ENCODE measurements at places on chromosomes 3 and 15.

GRCh38 chr3:126358038-126358815 lies 1.0 kb upstream of the KLF15 start:
- peak; percentile 34 for DNase-seq

DNA sequence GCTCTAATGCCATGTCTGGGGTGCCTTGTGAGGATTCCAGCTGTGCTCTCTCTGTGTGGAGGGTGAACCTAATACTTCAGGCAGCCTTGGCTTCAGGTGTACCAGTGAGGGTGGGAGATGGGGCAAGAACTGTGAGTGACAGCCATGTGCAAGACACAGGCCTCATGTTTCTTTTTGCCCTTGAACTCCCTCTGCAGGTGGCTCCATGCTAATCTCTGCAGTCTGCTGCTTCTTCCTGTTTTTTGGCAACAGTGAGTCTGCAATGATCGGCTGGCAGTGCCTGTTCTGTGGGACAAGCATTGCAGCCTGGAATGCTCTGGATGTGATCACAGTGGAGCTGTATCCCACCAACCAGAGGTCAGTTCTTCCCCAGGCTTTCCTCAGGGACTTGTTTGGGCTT lies 189.3 kb downstream of the SV2B start:
- DNase-seq = no peak

GRCh38 chr3:37594873-37595783 lies 266.6 kb upstream of the CTDSPL start:
- peak; percentile 37 for DNase-seq

DNA sequence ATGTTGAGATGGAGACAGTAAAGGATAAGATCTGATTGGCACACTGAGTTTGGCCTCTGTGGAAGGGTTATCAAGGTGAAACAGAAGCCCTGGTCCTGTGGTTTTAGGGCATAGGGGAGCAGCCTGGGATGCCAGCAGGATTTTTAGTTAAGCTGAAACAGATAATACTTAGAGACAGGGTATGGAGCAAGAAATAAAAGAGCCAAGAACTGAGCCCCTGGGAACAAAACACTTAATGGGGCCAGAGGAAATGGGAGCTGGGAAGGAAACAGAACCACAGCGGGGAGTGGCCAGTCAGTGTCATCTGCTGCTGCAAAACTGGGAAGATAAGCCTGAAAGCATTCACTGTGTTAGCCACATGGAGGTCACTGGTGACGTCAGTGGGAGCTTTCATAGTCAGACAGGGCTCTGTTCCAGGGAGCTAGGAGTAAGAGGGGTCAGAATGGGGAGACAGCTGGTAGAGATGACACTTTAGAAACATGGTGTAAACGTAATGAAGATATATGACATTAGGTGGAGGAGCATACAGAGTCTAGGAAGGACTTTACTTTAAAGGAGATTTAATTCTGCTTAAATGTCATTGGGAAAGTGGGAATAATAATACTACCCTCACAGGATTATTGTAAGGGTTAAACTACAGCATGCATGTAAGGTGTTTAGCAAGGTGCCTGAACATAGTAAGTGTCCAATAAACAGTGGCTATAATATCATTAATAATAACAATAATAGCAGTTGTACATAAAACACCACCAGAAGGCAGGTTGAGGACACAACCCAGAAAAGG lies 172.7 kb upstream of the CTNNB1 start:
- DNase-seq = no peak

- DNase-seq = no peak
Measured at GRCh38 chr15:48954538-48954937, 9.2 kb downstream of the SHC4 start.

- DNase-seq = peak; percentile 26
Measured at GRCh38 chr15:39127925-39128617, 452.8 kb upstream of the THBS1 start.

- no peak for DNase-seq
Measured at GRCh38 chr3:9196020-9196419, 53.4 kb downstream of the SRGAP3 start.

- DNase-seq = no peak
Measured at GRCh38 chr15:43525131-43525530, 7.7 kb downstream of the MAP1A start.

DNA sequence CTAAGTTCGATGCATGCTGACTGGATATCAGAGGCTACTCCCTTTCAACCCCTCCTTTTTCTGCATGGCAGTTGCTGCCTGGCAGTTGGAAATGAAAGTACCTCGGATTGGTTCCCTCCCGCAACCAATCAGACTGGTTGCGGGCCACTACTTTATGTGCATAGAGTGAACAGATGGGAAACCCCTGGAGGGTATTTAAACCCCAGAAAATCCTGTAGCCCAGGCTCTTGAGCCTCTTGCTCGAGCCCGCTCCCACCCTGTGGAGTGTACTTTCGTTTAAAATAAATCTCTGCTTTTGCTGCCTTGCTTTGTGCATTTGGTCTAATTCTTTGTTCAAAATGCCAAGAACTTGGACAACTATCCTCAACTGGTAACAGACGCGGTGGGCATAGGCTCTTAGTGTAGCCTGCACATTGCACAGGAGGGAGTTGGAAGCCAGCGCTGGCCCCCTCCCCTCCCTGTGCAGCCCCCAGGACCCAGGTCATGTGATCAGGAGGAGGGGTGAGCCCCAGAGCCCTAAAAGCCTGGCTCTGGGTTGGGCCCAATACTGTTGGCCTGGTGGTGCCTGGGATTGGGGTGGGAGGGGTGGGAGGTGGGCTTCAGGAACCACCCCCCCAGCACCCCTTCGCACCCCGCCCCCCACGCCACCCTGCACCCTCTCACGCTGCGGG lies 26.8 kb downstream of the RHCG start:
- peak; percentile 11 for DNase-seq

GRCh38 chr15:96272427-96272826 lies 58.1 kb upstream of the NR2F2 start:
- no peak for DNase-seq

GRCh38 chr15:27045796-27046195 lies 74.8 kb downstream of the GABRG3 start:
- DNase-seq = peak; percentile 12

- DNase-seq = no peak
Measured at GRCh38 chr3:61946570-61947324, 385.4 kb downstream of the PTPRG start.

- DNase-seq = no peak
Measured at GRCh38 chr3:100352296-100353231, 18.0 kb downstream of the NIT2 start.

DNA sequence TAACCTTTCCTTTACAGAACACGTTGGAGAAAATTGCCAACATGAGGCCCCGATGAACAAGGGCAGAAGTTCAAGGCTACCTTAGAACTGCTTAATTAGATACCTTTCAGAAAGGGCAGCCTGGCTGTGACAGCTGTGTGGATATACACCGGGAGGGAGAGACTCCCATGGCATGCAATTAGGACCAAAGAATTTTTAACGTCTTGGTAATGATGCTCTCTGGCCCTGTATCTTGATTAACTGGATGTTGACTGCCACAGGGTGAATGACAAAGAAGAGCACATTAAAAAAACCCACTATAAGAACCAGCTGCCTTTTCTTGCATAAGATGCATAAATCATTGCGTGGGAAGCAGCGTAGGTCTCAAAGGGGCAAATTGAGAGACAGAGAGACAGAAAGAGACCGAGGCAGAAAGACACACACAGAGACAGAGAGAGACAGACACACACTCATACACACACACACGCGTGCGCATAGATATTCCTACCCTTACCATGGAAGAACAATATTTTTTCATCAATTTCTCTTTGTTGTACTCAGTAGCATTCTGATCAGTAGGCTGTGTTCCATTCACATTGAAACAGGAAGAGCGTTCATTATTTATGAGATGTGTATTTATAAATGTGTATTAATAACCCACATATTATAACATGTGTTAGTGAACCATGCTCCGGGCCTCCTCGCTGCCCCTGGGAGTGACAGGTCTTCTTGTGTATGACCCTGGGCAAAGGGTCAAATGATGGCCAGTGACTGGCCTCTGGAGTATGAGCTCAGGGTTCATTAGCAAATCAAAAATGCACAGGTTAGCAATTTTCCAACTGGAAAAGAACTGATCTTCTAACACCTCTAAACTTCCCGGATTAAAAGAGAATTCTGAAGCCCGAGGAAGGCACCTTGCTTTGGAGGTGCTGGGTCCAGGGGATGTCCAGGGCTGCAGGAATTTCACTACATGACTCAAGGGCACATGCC lies 118.8 kb downstream of the NSMCE3 start:
- no peak for DNase-seq

DNA sequence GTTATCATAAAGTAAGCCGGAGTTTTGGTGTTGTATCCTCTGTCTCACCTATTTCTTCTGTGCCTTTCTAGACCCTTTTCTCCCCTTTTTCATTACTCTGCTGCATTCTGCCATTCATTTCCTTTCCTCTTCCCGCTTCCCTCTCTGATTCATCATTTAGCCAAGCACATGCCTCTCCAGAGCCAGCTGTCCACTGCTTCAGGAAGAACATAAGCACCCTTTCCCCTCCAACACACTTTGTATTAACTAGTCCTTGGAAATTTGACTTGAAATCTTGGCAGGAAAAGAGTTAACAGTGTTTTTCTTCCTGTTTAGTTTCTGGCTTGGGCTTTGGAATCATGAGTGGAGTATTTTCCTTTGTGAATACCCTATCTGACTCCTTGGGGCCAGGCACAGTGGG lies 9.7 kb downstream of the APH1B start:
- DNase-seq = no peak

DNA sequence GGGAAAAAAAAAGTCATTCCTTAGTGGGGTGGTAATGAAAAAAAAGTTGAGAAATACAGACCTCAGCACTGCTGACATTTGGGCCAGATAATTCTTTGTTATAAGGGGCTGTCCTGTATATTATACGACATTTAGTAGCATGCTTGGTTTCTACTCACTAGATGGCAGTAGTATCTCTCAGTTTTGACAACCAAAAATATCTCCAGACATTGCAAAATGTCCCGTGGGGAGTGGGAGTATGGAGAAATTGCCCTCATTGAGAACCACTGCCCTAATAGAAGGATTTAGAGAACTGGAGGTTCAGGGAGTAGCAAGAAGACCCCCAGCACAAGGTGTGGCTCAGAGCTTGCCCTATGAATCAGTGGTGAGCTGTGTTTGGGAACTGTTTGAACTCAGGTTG lies 28.6 kb upstream of the TEX264 start:
- no peak for DNase-seq

DNA sequence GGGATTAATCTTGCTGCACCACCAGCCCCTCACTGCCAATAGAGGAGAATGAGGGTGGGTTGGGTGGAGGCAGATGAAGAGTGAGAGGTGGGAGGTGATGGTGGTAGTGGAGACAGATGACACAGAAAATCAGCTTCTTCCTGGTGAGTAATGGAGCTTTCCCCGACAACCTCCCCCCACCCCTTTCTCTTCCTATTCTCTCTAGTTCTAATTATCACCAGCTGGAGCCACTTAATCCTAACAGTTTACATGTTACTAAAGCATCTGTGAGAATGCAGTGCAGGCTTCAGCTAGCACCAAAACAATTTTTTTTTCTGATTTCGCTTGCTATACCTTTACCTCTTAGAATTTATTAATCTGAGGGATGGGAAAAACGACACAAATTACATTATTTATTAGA lies 116.1 kb upstream of the DNAJC19 start:
- no peak for DNase-seq

DNA sequence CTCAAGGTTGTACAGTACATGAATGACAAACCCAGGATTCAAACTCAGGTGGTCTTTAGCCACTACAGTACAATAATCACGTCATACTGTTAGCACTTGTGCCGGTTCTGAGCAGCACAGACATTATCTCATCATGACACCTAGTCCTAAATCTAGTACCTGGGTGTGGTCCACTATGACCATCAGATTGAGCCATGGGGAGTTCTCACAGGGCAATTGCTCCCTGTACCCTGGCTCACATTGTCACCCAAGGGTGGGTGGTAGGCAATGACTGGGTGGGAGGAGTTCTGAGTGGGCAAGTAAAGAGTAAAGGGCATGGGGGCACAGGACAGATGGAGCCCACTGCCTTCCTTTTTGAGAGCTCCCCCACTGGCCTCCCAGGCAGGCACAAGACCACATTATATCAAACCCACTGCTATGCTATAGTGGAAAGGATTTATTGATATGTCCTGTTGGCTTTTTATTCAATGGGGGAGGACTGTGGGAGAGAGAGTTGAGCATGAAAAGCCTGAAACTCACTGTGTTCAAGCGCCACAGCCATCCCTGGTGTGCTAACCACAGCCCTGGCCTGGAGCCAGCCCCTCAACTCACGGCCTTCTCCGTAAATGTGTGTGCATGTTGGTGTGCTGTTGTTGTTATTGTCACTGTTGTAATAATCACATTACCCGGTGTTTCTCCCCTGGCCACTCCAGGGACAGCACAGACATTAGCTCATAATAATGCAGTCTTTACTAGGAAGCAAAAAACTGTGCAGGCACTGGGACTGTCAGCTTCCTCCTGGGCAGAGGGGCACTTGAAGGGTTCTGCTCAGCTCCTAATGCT lies 27.3 kb downstream of the ADCY5 start:
- no peak for DNase-seq

DNA sequence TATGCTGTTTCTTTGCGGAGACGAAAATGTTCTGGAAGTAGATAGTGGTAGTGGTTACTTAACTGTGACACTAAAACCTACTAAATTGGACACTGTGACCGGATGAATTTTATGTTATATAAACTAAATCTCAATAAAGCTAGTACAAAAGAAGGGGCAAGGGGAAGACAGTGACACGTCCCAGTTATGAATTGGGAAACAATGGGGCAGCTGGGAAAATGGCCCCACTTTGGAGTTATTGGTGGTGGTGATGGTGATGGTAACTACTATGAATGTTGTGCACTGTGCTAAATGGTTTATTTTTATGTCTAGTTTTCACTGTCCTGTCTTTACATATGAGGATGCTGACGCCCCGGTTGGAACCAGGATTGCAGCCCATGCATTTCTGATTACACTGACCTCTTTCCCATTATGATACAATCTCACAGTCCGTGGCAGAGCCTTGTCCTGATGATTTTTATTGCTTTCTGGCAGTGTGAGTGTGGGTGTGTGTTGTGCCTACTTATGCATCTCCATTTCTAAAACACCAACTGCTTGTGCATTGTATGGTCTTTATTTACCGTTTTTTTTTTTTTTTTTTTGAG lies 192.0 kb downstream of the FNDC3B start:
- no peak for DNase-seq

- peak; percentile 67 for DNase-seq
Measured at GRCh38 chr3:123884203-123884831, at the start of gene MYLK. Gene MYLK, minus strand, starts transcription at chr3:123884332. Its CDS starts 90,491 bp downstream, at chr3:123793841.

DNA sequence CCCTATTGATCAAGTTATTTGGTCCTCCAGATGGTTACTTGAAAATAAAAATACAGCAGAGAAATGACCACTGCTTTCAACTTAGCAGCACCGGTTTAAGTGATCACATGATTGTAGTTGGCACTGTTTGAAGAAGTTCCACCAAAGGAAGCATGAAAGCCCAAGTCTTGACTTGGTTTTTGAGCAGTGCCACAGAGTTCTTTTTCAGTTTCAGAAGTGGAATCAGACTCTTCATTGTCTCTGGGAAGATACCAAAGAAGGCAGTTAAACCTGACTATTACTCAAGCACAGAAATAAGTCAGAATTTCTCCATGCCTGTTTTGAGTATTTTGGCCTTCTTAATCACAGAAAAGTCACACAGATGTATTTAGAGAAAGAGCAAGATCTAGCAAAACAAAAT lies 66.7 kb downstream of the BBX start:
- DNase-seq = no peak

GRCh38 chr3:52682016-52682415 lies 3.7 kb downstream of the PBRM1 start:
- DNase-seq = no peak

- peak; percentile 32 for DNase-seq
Measured at GRCh38 chr15:28098766-28099554, at the start of gene OCA2. Gene OCA2, minus strand, starts transcription at chr15:28099315. Its CDS starts 17,441 bp downstream, at chr15:28081874.

GRCh38 chr3:62356356-62356755 lies 17.0 kb downstream of the FEZF2 start:
- no peak for DNase-seq

All from NCI-H774 (cell line).